Iris pigment epithelial cell (primary cell): ENCODE measurements at places on chromosomes 2 and 18.

DNA sequence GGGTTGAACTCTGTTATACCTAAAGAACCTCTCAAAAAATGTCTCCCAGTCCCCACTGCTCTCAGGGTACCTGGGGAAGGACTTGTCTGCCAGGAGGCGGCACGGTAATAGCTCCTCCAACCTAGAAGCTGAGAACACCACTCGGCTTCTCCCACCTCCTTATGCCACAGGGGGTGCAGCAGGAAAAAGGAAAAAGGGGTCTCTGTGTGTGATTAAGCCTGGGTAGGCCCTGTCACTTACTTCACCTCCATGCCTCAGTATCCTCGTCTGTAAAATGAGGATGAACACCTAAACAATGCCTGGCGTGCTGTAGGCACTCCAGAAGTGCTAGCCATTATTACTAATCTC is 76.6 kb downstream of the EMX1 start:
- DNase-seq: no peak

DNA sequence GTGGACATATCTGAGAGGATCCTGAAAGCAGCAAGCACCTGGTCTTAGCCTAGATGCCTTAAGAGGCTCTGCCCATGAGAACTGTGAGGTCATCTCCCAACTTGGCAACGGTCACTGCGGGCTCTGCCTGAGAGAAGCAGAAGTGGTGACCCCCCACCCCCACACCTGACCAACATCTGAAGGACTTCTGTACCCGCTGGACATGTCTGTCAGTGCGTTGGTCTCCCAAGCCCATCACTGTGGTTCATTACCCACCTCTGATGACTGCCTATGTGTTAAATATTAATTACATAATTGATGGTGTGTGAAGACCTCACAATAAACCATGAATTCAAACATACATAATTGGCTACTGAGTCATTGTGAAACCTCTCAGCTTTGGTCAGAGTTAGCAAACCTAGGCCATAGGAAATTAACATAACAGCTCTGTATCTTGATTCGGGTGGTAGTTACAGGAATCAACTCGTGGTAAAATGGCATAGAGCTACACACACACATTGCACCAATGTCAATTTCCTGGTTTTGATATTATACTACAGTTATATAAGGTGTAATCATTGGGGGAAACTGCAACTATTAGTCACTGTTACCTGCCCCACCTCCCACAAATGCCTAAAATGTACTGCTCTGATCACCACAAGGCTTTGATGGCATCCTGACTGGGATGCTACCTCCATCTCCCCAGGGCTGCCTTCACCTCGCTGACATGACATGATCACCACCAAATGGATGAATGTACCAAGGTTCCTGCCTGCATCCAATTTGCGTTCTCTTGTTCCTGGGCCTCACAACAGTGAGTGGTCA is 4.3 kb upstream of the GALNT1 start:
- no peak for DNase-seq

DNA sequence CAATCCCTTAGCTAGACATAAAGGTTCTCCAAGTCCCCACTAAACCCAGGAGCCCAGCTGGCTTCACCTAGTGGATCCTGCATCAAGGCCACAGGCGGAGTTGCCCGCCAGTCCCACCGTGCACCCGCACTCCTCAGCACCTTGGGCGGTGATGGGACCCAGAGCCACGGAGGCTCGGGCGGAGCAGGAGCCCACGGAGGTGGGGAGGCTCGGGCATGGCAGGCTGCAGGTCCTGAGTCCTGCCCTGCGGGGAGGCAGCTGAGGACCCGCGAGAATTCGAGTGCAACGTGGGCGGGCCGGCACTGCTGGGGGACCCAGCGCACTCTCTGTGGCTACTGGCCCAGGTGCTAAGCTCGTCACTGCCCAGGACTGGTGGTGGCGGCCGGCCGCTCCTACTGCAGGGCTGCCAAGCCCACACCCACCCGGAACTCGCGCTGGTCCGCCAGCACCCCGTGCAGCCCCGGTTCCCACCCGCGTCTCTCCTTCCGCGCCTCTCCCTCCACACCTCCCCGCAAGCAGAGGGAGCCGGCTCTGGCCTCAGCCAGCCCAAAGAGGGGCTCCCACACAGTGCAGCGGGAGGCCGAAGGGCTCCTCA is 31.7 kb upstream of the SPATA3 start:
- no peak for DNase-seq

DNA sequence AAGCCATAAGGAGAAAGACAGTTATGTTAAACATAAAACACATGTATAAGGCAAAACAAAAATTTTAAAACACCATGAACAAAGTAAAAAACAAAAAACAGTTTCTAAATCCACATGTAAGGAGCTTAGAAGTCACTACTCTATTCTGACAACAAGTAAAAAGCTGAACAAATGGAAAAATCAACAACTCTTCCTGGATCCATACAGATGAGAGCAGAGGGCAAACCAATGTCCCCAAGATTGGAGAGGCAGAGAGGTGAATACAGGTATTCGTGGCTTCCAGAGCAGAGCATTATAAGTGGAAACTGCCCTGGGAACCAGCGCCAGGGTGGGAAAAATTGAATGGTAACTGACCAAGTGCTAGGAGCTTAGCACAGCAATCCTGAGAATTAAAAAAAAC is 93.5 kb downstream of the SPIRE1 start:
- DNase-seq: no peak

- no peak for DNase-seq
Measured at GRCh38 chr2:232038881-232039485, 77.5 kb downstream of the DIS3L2 start.

- DNase-seq: no peak
Measured at GRCh38 chr18:8386669-8387380, 222.4 kb upstream of the RAB12 start.

DNA sequence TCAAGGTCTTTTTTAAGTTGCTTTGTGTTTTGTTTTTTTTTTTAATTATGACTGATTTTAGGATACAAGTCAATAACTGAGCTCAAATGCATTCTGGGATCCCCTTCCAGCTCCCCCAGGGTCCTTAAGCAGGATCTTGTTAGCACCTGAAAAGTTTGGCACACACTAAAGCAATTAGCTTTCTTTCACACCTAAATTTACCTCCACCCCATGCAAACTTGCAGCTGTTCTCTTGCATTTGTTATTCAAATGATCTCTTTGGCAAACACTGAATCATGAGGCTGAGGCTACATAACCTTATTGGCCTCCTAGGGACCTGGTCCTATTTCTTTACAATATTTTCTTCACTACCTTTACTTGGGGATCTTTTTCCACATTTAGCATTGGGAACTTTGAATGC is 2026.1 kb upstream of the CELF4 start:
- DNase-seq: no peak

DNA sequence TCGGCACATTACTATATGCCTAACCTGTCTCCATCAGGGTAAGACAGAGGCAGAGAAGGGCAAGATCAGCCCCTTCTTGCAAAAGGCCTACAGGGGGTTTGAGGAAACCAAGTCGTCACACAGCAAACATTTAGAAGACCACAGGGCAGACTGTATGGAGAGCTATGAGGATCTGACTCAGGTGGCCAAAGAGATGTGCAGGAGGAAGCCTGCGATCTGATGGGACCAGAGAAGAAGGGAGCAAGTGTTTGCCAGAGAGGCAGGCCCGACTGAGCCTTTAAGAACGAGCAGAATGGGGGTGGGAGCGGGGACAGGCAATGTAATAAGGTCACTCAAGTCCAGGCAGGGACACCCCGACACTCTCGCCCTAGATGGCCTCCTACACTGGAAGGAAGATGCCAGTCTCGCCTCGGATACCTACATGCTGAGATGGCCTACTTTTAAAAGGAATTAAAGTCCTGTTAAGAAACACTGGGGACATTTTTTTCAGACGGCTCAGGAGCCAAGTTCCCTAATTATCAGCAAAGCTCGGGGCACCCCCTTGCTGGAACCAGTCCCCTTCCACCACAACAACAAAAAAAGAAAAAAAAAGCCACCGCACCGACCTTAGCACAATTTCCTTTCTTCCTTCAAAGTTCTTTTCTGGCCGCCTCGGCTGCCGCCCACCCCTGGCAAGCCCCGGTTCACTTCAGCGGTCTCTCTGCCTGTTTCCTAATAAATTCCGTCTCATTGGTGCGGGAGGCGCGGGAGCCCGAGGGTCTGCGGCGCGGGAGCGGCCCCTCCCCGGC is 1.5 kb downstream of the SFXN5 start:
- peak; percentile 54 for DNase-seq

- DNase-seq: no peak
Measured at GRCh38 chr2:46230115-46230571, 67.1 kb upstream of the EPAS1 start.

- no peak for DNase-seq
Measured at GRCh38 chr2:234640657-234641056, 143.8 kb upstream of the ARL4C start.

- peak; percentile 57 for DNase-seq
Measured at GRCh38 chr2:215930505-215931253, 82.7 kb downstream of the MREG start.

- DNase-seq: no peak
Measured at GRCh38 chr2:209456489-209456888, 32.6 kb downstream of the MAP2 start.

DNA sequence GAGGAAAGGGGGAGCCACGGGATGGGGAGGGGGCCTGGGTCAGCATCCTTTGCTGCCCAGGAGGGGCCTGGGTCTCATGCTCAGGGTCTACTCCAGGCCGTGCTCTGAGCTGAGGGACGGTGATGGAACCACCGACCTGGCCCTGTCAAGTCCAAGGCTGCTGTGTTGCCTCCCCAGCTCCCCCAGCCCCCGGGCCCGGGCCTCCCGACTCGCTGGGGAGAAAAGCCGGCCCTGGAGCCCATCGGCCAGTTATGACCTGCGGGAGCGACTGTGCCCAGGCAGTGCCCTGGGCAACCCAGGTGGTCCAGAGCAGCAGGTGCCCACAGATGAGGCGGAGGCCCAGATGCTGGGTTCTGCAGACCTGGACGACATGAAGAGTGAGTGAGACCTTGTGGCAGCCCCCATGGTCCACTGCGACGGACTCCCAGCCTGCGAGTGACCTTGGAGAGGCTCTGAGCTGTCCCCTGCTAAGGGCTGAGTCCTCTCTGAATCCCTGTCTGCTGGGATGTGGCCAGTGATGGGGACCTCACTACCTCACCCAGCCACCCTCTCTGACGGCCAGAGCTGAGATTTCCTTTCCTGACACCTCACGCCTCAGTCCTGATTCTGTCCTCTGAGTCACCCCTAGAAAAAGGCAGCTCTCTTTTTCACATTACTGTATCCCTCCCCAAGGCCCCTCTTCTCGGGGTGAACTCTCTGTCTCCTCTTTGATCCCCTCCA is 2.7 kb downstream of the SLC4A3 start:
- no peak for DNase-seq

DNA sequence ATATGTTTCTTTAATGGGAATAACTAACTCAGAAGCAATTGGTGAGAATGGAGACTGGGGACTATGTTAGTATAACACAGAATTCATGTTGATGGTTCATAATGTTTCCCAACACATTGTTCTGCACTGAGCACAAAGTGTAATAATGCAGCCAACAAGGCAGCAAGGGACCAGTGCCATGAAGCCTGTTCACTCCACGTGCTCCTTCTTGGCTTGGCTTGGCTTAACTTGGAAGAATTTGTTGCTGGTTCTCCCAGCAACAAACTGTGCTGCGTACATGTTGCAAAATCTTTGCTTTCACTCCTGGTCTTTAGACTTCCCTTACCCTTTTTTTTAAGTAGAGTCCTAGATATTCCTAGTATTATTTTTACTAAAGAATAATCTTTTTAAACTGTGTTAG is 129.7 kb downstream of the MAP3K20 start:
- peak; percentile 88 for DNase-seq

GRCh38 chr2:102506743-102507142 is 33.7 kb downstream of the SLC9A4 start:
- no peak for DNase-seq

DNA sequence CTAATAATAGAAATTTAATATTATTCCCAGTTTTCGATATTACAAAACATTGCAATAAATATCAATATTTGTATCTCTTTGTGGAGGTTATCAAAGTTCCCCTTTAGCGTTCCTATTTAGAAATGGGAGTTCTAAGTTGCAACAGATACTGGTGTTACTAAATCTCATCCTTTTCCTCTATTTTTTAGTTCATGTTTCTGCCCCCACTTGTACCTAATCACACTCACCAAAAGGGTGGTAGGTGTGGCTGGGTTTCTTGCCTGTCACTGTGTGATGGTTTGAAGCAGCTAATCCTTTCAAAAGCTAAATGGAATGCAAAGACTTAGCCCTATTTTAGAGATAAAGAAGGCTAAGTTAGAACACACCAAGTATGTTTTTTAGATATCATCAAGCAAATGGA is 997.9 kb downstream of the TSN start:
- DNase-seq: no peak

GRCh38 chr2:193690572-193690971 is 1495.8 kb upstream of the TMEFF2 start:
- no peak for DNase-seq

GRCh38 chr2:197307236-197307932 is 3.2 kb downstream of the ANKRD44 start:
- DNase-seq: no peak

DNA sequence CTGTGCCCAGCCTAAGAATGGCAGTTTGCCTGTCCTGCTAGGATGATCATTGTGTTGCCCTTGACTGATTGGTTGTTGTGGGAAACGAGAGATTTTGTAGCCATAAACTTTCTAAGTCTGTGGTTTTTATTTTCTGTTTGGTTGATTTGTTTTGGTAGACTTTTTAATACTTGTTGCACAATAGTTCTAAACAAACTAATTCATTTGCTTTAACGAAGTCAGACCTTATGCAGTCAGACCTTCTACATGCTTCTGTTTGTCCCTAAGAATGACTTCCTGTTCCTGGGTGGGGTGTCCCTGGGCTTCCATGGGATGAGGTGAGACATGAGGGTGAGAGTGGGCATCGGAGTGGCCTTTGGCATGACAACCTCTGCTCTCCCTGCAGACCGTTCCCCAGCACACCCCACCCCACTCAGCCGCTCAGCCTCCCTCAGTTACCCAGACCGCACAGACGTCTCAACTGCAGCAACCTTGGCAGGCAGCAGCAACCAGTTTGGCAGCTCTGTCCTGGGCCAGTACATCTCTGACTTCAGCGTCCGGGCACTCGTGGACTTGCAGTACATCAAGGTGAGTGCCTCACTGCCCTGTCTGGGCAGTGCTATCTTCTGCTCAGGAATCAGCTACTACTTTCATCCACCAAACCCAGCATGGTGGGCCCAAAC is 7.8 kb upstream of the CNNM3 start:
- no peak for DNase-seq

- no peak for DNase-seq
Measured at GRCh38 chr2:219675221-219675620, 47.8 kb downstream of the SLC4A3 start.
